ENCODE measurements at places on chromosomes 1 and 21. TPM values are rescaled to one million over a fixed set of nuclear protein-coding genes. Genes with fewer than 3 reads are reported as not detected.
A peak's percentile ranks its signal among the peaks of the same experiment; 100 is the strongest.

The SLC30A10 gene
- 2.1 TPM for total RNA-seq

The DYRK3 gene
- 13.5 TPM for total RNA-seq

The AADACL3 gene
- not detected for total RNA-seq

The CD52 gene
- 5.3 TPM for total RNA-seq

DNA sequence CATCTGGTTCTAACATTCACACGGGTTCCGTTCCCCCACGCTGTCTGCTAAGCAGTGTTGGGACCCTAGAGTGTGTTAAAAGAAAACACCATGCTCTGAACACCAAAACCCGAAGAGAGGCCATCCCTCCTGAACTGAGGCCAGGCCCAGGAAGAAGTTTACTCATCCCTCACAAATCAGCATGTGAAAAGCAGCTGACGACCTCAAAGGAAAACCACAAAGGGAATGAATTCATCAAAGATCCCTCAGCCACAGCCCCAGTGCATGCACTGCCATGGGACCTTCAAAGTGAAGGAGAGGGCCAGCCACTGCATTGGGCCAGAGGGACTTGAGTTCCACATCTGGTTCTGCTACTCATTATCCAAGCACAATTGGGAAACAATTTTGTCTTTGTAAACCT is 7.0 kb upstream of the PSEN2 start:
- DNase-seq: peak; percentile 63

DNA sequence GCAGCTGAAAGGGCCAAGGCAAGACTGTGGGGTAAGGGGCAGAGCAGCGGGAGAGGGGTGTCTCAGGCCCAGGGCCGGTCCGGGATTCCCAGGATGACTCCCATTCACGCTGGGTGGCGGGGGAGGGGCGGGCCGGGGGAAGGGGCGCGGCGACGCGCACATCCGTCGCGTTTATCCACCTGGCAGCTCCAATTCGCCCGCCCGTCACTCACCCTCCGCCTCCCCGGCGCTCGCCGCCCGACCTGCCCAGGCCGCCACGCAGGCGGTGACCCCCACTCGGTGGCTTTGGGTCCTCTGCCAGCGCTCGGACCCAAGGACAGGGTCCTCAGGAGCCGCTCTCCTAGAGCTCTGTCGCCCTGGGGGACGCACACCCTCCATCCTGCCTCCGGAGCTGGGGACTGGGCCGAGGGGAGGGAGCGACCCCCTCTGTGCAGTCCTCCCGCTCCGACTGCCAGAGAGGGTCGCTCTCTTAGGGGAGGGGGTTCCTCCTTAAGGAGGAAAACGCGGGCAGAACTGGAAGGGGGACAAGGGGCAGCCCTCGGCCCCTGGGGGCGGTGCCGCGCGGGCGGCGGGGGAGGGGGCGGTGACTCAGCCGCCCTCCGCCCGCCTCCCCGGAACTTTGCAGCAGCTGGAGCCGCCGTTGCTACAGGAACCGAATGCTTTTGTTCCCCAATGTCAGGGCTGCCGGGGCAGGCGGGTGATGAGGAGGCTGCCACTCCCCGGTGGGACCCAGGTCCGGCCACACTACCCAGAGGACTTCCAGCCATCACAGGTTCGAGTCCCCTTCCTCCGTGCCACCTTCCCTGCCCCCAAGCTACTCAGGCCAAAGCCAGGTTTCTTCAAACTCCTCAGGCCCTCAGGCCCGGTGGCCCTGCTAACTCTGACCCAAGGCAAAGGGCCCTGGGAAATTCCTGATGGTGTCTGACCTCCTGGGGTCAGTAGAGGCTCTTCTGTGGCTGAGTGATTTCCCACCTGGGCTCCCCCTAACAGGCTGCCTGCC is 3.4 kb downstream of the ADGRB2 start:
- DNase-seq: peak; percentile 89

- peak; percentile 51 for DNase-seq
These were observed 1.1 kb downstream of the TTC3 start for GRCh38 chr21:37074197-37074510.

DNA sequence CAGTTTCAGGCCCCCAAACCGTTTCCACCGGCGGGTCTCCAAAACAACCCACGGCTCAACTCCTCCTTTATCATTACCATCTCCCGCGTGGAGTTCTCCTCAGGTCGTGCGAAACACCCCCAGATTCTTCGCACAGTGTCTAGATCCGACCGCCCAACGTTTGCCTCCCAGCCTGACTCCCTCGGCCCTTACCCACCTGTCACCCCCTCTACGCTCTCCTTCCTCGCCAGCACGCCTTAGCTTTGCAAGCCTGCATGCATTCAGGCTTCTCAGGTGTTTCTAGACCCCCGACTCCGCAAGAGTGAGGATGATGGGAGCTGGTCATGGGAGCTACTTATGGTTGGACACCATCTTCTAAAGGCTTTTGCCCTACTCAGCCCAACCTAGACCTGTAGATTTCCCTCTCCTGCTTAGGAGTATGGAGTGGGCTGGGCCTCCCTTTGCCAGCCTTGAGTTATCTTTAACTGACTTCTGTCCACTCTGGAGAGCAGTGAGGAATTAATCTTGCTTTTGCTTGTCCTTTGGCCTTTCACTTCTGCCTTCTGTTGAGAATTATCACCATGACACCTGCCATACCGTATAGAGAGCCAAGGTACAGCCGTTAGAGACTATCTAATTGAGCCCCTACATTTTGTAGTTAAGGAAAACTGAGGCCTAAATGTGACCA is 865 bp downstream of the ATP5IF1 start:
- DNase-seq: no peak

- no peak for DNase-seq
These were observed 61.4 kb downstream of the EIF2B3 start for GRCh38 chr1:44924835-44925464.

DNA sequence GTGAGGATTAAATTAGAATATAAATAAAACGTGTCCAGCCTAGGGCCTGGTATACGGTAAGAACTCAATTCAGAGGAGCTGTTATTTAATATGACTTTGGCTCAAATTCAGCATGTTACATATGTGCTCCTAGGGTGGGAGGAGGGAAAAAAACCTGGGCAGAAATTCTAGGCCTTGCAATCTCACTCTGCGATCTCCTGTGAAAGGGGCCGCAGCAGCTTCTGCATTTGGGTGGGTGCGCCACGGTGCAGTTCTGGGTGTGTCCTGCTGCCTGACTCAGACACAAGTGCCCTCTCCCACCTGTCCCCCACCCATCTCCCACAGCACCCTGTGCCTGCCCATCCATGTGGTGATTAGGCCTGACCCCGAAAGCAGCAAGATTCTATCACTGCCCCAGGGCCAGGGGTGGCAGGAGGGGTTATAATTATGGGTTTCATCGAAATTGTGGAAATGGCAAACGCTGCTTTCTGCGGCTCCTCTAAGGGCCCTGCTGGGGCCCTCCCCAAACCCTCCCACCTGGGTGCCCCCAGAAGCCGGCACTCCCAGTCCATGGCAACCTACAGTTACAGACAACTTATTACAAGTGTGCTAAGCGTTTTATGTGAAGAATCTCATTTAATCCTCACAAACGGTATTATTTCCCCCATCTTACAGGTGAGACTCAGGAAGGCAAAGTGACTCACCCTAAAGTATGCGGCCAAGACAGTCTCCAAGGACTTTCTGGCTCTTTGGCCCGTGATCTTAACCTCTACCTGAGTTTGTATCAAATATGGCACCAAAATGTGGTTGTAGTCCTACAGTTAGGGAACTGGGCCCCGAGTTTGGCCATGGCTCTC is 25.5 kb upstream of the GRHL3 start:
- DNase-seq: peak; percentile 36
